Diencephalon (tissue), 1 donor: ENCODE measurements at places on chromosomes 6 and 20. TPM values are rescaled to one million over a fixed set of nuclear protein-coding genes. Genes with fewer than 3 reads are reported as not detected.

PLA2G7 gene
- 4.6 TPM for total RNA-seq

KCNS1 gene
- total RNA-seq, result 3.0 TPM

PKIG gene
- 36.0 TPM for total RNA-seq

CFAP61 gene
- total RNA-seq, result 8.8 TPM

CDH22 gene
- 5.1 TPM for total RNA-seq

RBM24 gene
- total RNA-seq, result 11.5 TPM

HLA-DRB5 gene
- total RNA-seq, result 3.0 TPM

RBPJL gene
- not detected for total RNA-seq

ASIP gene
- not detected for total RNA-seq

MYT1 gene
- 11.3 TPM for total RNA-seq

UNC5CL gene
- 0.23 TPM for total RNA-seq

SNAP91 gene
- total RNA-seq, result 179 TPM

KCNQ2 gene
- 188 TPM for total RNA-seq

LY6G5C gene
- 2.5 TPM for total RNA-seq

FNDC11 gene
- total RNA-seq, result 3.5 TPM

KHDC1 gene
- 7.8 TPM for total RNA-seq

INSM1 gene
- total RNA-seq, result 8.8 TPM

ZNF165 gene
- total RNA-seq, result 2.3 TPM

STMND1 gene
- total RNA-seq, result 0.92 TPM
